SK-MEL-5 (cell line): ENCODE measurements at places on chromosomes 2 and 18. TPM values are rescaled to one million over a fixed set of nuclear protein-coding genes. Genes with fewer than 3 reads are reported as not detected.

DNA sequence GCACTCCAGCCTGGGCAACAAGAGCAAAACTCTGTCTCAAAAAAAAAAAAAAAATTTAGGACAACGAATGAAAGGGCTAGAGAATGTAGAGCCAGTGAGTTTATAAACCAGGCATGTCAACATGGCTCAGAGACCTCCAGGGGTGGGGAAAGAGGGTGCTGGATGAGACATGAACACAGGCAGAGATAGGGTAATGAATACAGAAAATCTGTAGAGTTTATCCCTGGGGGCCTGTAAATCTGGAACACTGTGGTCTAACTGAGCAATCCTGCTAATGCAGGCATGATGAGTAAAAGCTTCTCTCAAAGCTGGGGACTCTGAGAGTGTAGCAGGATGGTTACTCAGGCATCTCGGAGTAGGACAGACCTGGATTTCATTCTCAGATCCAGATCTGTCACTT, 59.2 kb upstream of the IGFBP2 start:
- DNase-seq, result no peak

The ARHGAP25 gene
- 0.26 and 0.43 TPM in 2 replicates for total RNA-seq

- DNase-seq, result no peak
These were observed 76.3 kb upstream of the WDSUB1 start for GRCh38 chr2:159362816-159363251.

DNA sequence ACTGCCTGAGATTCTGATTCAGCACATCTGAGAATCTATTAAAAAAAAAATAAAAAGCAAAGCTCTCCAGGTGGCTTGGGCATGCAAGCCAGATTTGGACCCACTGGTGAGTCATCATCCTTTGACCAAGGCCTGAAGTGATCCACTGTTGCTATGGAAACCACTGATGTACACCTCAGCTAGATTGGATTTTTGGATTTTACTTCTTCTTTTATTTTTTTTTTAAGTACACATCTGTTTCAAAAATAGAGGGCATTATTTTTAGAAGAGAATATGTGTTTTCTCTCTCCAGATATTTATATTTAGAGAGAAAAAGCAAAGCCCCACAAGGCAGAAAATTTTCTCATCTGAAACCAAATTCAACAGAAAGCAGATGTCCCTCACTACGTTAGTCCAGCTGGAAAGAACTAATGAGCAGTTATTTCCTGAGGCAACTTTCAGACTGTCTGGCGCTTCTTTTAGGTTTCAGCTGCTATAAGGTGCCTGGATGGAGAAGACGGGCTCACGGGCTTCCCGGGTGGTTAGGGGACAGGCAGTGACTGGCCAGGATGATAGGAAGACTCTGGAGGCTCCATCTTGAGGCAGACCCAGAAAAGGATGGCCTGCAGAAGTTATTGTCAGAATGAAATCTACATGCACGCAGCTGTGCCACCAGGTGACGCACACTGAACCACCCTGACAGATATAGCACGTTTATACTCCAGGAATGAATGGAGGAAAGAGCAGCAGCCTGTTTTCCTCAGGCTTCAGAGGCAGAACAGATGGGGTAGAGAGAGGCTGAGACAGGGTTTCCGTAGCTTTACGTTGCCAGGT, 50.5 kb downstream of the MRPL35 start:
- peak; percentile 36 for DNase-seq

The HOXD10 gene
- total RNA-seq, result 1.3 TPM in 1 of 2 replicates, not detected in the other

The SULT1C2 gene
- total RNA-seq, result 5.0 and 10.7 TPM in 2 replicates

DNA sequence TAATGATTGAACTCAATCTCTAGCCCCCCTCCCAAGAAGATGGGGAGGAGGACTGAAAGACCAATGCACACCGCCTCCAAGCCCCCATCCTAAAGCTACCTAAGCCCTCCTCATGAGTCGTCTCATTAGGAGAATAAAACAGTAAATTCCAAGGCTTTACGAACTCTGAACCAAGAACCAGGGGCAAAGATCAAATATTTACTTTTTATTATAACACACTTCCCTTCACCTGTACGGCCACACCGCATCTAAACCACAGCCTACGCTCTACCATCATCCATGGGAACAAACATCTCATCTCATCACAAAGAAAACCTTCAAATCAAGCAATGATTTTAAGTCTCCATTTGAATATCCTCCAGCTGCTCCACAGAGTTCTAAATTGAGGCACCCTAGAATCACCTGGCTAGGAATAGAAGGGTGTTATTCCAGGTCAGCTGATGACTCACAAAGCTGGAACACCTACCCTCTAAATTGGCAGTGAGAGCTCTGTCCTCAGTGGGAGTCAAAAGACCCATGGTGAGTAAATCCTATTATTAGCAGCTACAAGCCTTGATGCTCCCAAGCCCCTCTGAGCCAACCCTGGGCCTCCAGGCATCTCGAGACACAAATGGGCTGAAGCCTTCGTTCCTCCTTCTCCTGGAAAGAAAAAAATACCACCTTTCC, 45.6 kb upstream of the BZW1 start:
- no peak for DNase-seq

DNA sequence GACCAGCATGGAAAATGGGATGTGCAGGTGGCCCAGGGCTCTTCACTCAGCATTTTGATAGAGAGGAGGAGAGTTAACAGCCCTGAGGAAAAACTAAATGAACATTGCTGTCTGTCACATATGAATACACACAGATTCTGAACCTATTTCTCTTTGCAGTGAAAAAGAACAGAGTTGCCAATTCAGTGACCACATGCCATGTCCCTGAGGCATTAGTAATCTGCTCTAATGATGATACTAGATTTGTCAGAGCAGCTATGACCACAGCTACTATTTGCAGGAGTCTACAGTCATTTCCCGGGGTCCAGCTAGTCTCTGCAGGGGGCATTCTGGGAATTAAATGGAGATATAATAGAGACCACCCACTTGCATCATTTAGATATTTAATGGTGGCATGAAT, 267.6 kb downstream of the TMX3 start:
- no peak for DNase-seq

DNA sequence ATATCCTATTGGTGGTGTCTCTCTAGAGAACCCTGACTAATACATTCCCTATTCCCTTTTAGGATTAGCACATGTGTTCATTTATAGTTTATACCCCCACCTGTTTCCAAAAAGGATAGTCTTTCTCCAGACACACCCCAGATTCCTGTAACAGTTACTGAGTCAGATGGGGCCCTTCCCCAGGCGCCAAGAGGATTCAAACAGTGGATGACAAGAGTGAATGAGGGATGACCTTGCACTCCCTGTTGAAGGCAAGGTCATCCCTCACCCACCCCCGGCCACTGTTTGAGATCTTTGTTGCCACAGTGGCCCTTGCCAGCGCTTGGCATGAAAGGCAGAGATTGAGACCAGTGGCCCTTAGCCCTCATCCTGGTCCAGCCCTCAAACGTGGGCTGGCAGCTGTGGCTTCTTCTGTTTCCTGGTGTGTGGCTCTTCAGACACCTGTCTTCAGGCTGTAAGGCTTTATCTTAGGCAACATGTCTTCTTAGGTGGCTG, 15.3 kb upstream of the REEP1 start:
- DNase-seq, result no peak

DNA sequence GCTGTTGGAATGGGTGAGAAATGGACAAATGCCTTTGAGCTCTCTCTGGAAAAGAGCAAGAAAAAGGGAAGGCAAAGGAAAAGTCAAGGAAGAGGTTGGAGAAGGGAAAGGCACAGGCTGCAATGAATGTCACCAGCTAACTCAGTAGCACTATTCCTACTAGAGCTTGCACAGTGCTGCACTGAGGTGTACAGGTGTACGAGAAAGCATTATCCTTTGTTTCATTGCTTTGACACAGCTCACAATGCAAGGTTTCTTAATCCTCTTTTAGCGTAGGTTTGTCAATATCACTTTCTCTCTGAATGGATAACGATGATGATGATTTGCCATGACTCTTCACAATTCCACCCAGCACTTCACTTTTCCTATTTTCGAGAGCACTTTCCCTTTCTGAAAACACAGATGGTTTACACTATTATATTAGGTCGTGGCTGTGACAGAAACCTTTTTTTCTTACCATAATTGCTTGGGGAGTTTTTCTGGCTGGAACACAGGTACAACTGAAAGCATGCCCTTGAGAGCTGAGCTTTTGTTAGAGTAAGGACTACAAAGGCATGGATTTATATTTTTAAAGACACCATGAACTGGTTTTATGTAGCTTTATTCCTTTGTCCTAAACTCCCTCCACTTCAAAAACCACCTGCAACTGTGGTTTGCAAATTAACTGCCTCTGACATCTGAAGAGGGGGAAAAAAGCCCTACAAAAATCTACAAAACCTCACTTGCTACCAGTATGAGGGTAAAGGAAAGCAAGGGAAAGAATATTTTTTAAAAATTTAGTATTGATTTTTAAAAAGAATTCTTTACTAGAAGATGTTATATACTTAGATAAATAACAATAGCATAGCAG, 265.5 kb downstream of the TGIF1 start:
- no peak for DNase-seq

The GBX2 gene
- total RNA-seq, result 1.2 TPM in 2 replicates

GRCh38 chr2:118431165-118431517, 342.9 kb downstream of the INSIG2 start:
- DNase-seq, result peak; percentile 16

- no peak for DNase-seq
These were observed 18.8 kb downstream of the FSIP2 start for GRCh38 chr2:185757356-185757755.

The AGXT gene
- total RNA-seq, result 0.16 TPM in 1 of 2 replicates, not detected in the other

The NYAP2 gene
- total RNA-seq, result not detected in 2 replicates

GRCh38 chr18:57205641-57206040, 58.8 kb downstream of the BOD1L2 start:
- DNase-seq, result no peak

DNA sequence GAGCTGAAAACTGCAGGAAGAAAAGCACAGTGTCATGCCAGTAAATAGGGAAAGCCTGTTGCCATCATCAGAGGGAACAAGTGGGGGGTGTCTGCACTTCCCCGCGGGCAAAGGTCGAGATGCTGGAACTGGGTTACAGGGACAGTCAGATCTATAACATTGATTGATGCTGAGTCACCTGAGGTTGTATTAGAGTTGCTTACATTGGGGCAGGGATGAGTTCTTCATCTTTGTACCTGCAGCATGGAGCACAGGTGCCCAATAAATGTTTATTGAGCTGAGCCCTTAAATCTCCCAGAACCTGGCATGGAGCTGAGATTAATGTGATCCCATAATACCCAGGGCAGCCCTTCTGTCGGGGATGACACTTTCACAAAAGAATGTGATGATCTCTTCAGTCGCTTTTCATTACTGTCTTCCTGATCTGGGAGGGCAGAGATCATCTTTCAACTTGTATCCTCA, 5.9 kb upstream of the RNF152 start:
- no peak for DNase-seq

The DCDC2C gene
- total RNA-seq, result not detected in 2 replicates

DNA sequence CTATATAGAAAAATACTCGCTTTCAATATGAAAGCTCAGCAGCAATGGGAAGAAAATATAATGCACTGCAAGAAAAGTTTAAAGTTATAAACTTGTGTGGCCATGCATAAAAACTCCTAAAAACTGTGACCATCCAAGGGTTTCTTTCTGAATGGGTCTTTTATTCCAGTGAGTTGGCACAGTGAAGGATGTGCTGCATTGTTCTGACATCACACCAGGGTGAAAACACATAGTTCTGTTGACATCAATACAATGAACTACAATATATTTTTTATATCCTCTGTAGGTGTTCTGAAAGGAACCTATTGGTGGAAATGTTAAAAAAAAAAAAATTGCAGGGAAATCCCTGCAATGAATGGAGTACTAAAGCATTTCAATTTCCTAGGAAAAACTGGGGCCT, 80.2 kb downstream of the CDH20 start:
- peak; percentile 44 for DNase-seq

- DNase-seq, result no peak
These were observed 262.2 kb downstream of the ASXL3 start for GRCh38 chr18:33840212-33840593.

DNA sequence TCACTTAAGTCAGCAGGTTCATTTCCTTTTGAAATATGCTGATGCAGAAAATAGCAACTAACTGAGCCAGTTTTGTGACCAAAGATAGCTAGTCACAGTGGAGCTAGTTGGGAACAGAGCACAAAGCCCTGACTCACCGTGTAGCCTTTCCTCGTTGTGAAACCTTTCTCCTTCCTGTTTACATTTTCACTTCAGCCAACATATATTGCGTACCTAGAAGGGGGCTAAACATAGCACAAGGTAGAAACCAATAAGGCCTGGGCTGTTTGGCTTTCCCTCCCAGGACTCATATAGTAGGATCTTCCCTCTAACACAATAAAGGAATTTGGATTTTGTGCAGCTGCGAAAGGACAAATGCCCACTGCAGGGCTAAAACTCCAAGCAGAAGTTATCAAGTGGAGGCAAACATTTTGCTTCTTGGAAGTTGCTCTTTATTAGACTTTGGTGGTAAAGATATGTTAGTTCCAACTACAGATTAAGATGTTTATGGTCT, 24.5 kb upstream of the LPIN2 start:
- peak; percentile 59 for DNase-seq

The GAL3ST2 gene
- total RNA-seq, result not detected in 2 replicates

DNA sequence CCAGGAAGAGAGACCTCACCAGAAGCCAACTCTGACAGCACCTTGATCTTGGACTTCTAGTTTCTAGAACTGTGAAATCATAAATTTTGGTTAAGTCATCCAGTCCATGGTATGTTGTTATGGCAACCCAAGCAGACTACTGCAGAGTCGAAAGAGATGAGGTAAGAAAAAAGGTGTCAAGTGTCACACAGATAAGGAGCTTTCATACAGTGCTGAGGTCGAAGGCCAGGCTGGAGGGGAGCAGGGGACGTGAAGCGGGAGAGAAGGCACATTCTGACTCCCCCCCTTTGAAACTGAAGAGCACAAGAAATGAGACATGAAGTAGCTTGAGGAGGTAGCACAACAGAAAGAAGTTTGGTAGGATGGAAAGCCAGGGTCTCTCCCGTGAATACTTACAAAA, 110.4 kb downstream of the ALK start:
- DNase-seq, result no peak

GRCh38 chr2:189783451-189783926, 650 bp downstream of the ORMDL1 start:
- no peak for DNase-seq

DNA sequence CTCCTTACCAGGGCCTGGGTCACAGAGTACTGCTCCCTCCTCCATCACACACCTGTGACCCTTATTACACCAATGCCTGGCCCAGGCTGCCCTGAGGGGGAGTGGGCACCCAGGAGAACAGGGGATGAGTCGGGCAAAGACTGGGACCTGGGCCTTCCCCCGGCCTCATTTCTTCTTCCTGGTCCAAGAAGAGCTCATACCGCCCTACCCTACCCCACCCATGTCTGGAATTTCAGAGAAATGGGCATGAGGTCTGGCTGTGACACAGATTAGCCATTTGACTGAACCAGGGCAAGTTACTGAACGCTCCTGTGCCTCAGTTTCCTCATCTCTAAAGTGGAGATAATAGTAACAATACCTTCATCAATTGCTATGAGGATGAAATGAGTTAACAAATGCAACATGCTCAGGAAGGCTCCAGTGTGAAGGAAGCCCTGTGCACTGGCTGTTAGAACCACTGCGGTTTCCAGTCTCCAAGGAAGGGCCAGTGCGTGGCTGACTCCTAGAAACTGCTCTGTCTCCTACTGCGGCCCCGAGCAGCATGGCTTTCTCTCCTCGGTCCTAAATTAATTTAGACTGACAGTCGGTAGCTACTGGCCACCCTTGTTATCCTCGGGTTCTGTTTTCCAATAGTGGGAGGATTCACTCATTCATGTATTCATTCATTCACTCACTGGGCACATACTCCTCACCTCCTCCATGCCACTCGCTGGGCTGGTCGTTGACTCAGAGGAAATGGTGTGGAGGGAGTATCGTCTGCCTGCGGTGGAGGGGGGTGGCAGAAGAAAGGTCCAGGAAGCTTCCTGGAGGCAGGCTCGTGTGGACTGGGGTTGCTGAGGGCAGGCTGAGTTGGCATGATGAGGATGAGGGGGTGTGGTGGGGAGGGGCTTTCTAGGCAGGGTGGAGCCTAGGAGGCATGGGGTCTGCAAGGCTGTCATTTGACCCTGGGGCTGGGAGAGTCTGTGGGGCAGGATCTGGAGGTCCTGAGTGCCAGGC, 175.6 kb downstream of the GLI2 start:
- DNase-seq, result no peak
